ENCODE measurements at places on chromosomes 7 and 10.

GRCh38 chr7:47786557-47787248 lies 161.6 kb downstream of the PKD1L1 start:
- no peak for DNase-seq

GRCh38 chr7:601595-602340 lies 82.1 kb upstream of the PDGFA start:
- DNase-seq, result peak; percentile 60

DNA sequence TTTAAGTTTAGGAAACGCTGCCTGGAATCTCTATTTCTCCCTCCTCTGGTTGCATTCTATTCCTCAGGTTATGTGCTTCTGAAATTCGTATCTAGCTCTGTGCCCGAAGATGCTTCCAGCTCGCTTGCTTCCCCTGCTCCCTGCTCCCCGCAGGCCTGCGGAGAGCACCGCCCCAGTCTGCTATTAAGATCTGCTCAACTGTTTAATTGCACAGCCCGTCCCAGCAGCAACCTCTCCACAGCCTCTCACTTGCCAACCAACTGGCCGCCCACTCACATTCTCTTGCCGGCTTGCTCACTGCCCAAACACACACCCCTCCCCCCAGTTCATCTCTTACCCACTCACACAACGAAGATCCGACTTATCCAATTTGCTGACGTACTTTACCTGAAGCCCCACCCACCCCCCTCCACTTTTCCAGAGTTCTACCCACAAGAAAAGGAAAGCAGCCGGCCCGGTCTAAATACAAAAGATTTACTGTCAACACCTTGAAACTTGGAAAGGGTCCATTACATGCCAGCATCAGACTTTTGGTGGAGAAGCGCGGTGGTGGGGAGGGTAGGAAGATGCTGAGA lies 167.3 kb upstream of the KLF14 start:
- no peak for DNase-seq

DNA sequence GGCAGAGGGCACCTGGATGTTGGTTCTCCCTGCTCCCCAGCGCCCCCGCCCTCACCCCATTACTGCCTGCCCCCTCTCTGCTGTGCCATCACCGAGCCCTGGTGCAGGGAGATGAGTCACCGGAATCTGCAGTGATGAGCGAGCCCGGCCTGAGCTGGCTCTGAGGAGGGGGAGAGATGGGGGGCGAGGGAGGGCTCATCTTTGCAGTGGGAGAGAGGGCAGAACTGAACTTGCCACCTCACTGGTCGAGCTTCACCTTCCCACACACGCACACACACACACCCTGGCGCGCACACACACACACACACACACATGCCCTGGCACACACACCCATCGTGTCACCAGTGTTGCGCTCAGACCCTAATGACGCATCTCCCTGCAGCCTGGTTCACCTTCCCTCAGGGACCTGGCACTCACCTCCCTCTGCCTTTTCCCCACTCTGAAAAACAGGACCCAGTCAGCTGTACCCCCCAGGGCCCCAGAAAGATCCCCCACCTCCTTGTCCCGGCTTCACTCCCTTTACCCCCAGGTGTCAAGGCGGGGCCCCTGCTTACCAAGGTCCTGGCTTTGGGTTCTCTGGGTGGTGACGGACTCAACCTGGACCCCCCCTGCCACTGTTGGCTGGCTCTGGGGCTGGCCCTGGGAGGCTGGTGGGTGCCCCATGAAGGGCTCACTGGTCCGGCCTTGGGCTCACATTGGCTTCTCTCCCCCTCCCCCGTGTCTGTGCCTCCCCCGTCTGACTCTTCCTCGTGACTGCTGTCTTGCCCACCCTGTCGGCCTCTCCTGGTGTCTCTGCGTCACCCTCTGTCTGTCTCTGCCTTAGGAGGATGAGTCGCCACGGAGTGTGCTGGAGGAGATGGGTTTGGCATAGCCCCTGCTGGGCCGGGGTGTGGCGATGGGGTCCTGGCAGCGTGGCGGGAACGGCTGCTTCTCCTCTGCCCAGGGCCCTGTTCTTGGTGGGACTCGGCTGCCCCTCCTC lies 5.4 kb downstream of the VGF start:
- no peak for DNase-seq

- DNase-seq, result no peak
Measured at GRCh38 chr7:151539088-151539671, 19.5 kb upstream of the RHEB start.
